ENCODE measurements at places on chromosomes 7 and 10.

GRCh38 chr10:35140126-35140525 lies 13.5 kb downstream of the CREM start:
- no peak for DNase-seq

GRCh38 chr10:35384265-35384868 lies 48.1 kb downstream of the CCNY start:
- no peak for DNase-seq

DNA sequence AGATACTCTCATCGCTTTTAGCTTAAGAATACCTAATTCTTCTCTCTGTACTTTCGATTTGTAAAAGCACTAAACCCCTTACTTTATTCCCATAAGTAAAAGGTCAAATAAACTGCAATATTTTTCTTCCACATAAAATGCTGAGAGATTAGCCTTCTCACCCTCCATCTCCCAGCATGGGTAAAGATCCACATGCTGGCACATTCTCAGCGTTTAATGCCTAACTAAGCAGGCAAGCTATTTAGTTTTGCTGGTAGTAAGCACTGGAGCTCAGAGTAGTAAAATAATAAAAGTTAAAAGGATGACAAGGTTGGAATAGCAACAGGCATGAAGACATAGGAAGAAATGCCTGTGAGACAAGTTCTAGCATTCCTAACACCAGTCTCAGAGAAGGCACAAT lies 65.9 kb upstream of the NEBL start:
- DNase-seq: no peak

DNA sequence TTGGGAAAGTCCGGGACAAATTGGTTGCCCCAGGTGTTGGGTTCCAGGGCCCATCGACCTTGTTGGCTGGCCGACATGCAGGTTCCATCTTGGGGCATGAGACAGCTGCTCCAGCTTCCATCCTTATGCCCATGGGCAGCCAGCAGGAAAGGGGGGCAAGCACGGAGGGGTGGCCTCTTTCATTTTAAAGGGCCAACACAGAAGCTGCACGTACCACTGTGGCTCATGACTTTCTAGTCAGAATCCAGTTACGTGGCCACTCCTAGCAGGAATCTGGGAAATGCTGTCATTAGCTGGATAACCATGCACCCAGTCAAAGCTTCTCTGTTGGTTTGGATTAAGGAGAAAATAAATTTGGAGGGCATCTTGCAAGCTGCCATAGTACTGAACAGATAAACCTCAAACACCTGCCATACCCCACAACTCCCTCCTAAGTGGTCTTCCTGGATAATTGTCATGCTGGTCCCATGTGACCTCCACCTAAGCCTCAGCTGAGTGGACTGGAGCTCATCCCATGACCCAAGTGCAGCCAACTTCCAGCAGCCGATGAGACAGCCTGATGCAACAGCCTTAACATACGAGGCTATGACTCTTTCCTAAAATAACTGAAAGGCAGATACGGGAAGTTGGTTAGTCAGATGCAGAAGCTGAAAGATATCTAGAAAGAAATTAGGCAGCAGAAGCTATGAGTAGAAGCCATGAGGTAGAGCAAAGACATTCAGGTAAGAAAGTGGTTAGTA lies 21.4 kb upstream of the GSDME start:
- DNase-seq: no peak

GRCh38 chr10:73910401-73910763 lies 550 bp upstream of the PLAU start:
- DNase-seq: no peak

- no peak for DNase-seq
Measured at GRCh38 chr7:29332042-29332811, 137.7 kb downstream of the CHN2 start.

DNA sequence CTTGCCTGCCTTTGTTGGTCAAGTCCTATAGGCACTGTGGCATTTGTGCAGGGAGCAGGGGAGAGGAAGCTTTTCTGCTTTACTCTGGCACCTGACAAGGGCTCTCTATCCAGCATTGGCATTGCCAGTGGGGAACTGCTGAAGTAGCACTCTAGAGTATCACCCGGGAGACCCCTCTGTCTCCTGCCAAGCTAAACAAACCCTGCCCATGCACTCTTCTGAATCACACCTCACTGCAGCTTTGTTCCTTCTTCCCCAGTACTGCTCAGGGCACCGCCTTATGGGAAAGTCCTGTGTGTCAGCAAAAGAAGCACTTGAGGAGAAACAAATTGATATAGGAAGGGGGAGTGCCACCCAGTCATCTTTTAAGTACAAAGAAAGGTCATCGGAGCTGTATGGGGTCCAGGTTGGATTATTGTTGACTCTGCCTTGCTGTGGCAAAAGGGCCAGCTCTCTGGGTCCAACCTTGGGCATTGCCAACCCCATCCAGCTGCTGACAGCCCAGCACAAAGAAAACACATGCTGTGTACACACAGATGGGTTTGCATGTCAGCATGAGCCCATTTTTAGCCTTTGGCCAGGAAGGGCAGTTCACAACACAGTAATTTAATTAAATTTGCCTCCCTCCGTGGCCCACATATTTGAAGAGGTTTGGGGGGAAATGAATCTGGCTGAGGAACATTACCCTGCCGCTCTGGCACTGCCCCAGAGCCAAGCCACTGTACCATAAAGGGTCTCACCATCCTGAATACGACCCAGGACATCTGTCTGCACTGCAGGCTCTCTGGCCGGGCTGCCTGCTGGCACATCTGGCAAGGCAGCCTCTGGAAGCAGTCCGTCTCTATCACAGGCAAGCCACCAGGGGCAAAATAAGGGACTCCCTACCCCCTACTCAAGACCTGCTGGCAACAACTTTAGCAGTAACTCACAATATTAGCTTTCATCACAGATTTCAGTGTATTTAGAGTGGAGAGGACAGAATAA lies 13.1 kb downstream of the LRRC4 start:
- no peak for DNase-seq

DNA sequence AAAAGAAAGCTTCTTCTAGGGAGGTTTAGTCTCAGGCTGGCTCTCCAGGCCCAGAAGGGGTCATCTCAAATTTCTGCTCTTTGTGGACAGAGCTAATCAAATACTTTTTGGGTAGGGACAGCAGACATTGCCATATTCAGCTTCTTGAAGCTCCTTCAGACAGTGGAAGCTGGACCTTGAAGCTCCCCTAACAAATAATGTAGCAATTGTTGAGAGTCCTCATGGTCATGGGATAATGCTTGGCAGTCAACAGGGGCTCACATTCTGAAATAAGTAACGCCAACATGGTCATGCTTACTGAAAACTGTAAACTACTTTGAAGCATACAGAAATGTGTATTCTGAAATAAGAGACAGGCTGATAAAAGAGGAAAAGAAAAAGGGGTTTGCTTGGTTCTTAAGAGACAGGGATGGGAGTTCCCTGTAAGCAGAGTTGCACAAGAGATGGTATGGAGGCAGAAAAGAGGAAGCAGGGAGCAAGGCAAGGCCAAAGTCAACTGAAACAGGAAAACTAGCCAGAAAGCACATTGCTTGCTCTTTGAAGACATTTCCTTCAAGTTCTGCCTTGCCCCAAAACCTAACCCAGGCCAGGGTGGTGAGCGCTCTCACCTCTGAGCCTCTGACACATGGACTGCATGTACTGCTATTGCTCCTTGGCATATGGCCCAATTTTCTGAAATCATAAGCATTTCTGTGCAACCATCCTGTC lies 53.1 kb upstream of the KMT2E start:
- no peak for DNase-seq

GRCh38 chr7:46544396-46545008 lies 623.4 kb upstream of the IGFBP3 start:
- peak; percentile 69 for DNase-seq

- no peak for DNase-seq
Measured at GRCh38 chr10:129465796-129466702, 992 bp upstream of the MGMT start.

- DNase-seq: no peak
Measured at GRCh38 chr7:68866200-68866570, 732.1 kb upstream of the AUTS2 start.

- DNase-seq: no peak
Measured at GRCh38 chr10:35565602-35566081, 39.5 kb upstream of the GJD4 start.

- no peak for DNase-seq
Measured at GRCh38 chr7:145474009-145474686, 638.3 kb upstream of the TPK1 start.

- DNase-seq: no peak
Measured at GRCh38 chr7:38781991-38782390, 127.0 kb downstream of the VPS41 start.

- DNase-seq: no peak
Measured at GRCh38 chr10:62502995-62503613, 128.9 kb downstream of the ZNF365 start.

- DNase-seq: no peak
Measured at GRCh38 chr10:102781090-102781920, 37.6 kb downstream of the WBP1L start.

DNA sequence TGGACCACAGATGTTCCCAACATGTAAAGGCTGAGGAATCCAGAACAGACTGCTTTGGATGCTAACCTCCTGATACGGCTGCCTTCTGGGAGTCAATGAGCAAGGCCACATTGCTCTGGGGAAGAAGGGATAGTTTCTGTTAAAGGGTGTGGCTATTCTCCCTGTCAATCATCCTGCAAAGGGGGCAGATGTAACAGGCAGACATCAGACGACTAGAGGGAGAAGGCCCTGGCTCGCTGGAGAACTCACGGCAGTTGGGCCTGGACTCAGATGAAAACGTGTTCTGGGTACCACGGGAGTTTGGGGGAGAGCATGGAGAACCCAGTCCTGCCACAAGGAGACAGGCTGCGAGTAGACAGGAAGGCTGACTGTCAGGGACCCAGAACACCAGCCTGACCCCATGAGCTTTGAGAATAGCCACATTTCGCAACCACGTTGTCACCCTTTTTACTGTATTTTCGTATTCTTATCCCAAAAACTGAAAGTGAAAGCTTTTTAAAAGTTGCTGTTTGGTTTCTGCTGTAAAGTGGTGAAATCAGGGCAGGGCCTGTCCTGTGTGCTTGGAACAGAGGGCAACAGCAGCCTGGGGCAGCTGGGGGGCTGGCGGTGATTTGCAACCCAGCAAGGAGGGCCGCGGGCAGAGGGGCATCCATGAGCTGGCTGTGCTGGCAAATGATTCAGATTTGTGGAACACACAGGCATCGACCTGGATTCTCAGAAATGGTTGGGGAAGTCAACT lies 95.3 kb downstream of the MYOF start:
- DNase-seq: no peak

DNA sequence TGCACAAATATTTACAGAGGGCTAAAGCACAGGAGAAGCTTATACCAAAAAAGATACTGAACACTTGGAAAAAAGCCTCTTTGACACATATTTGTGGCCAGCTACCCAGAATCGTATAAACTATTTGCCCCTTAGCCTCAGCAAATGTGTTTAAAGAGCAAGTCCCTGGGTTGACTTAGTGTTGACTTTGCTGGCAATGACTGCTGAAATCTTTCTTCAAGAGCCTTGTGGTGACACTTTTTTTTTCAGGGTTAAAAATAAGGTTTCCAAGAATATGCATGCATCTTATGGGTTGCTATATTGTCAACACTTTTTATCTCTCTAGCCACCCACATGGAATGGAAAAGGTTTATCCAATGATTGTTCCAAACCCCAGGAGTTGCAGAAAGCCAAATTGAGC lies 14.9 kb upstream of the PLEKHS1 start:
- DNase-seq: no peak

DNA sequence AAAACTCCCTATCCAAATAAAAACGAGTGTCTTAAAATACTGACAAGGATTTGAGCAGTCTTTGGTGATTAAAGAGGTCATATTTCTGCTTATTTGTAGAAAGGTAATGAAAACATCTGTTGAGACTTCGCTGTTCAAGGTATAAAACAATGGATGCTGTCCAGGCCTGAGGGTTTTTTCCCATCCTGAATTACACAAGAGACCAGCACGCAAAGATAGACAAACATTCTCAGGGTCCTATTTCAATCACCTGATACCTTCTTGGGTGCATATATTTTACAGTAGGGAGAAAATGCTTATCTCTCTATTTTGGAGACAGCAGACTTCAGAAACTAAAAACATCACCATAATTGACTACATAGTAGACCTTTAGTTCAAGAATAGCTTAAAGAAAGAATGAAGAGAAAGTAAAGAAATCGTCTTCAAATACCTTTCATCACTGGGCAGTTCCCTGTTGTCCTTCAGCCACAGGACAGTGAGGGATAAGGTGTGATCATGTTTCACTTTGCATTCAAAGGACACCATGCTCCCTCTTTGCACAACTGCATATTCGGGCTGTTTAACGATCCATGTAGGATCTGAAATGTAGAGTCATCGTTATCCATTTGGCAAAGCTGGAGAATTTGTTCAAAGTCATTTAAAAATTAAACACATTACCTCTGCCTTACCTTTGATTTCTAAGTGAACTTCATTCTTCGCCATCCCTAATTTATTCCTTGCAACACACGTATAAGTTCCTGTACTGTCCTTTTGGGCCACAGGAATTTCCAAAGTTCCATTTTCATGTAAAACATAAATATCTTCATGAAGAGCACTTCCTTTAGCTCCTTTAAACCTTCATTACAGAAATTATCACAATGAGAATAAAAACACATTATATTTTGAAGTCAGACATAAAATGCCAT lies 63.7 kb upstream of the LAMB4 start:
- no peak for DNase-seq

- no peak for DNase-seq
Measured at GRCh38 chr7:77714195-77714594, 17.9 kb downstream of the RSBN1L start.

- DNase-seq: peak; percentile 73
Measured at GRCh38 chr10:97701438-97702069, 12.0 kb upstream of the MARVELD1 start.

DNA sequence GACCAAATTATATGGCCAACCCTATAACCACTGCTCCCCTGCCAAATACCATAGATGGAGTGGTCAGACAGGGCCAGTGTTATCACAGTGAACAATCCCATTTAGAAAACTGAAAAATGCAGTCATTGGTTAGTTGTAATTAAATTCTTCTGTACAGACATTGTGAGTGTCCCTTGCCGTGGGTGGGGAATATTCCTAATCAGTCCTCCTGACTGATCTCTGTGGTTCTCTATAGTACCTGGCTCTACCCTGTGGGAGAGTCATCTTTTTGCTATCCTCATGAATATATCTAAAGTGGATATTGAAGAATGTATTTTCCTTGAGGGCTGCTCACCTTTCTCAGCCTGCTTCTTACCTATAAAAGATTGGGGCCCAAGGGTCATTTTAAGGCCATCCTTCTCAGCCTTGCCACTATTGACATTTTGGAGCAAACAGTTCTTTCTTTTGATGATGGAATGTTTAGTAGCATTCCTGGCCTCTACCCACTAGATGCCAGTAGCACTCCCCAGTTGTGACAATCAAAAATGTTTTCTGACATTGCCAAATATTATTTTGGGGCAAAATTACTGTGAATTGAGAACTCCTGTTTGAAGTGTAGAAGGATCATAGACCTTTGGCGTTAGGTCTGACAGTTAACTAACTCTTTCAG lies 110.2 kb downstream of the MAPK8 start:
- no peak for DNase-seq
